ENCODE measurements at places on chromosomes 16 and 17.

- no peak for DNase-seq
Observed at GRCh38 chr17:15977894-15978293, 21.6 kb downstream of the ZSWIM7 start.

GRCh38 chr16:13322336-13322735, 420.9 kb downstream of the SHISA9 start:
- no peak for DNase-seq

DNA sequence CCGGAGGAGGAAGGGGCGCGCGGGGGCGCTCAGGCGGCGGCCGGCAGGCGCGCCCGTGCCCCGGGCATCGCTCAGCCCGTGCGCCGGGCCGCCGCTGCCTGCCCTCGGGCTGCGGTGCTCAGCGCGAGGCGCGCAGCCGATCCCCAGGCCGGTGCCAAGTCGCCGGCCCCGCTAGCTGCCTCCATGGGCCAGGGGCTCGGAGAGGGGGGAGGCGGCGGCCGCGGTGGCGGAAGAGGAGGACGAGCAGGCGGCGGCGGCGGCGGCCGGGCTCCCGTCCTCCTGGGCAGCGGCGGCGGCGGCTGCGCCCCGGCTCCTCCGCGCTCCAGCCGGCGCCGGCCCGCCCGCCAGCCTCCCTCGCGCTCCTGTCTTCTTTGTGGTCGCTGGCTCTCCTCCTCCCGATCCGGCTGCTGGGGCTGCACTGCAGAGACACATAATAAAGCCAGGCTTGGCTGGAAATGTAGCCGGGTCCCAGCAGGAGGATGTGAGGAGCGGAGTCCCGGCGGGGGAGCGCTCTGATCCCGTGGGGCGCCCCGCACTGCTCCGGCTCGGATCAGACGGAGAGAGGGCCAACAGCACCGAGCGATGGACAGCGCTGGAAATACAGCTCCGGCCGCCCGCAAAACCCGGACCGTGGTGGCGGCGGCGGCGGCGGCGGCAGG, 889 bp upstream of the ZNF423 start:
- no peak for DNase-seq

- no peak for DNase-seq
Observed at GRCh38 chr17:49583226-49583625, 7.6 kb downstream of the NXPH3 start.

DNA sequence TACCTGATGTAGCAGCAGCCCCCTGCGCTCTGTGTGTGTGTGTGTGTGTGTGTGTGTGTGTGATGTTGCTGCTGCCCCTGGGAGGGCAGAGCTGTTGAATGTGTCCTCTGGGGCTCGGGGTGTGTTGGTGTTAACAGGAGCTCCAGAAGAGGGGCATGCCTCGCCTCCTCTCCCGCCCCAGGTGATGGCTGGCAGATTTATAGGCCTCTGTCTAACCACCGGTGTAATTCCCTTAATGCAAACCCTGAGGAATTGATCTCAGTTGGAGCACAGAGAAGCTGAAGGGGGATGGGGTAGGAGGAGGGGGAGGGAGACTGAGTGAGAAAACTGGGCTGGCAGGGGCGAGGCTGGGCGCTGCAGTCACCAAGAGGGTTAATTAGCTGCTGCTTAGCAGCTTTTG, 10.0 kb downstream of the CACNA1G start:
- no peak for DNase-seq

GRCh38 chr17:48374650-48375230, 55.3 kb downstream of the SKAP1 start:
- DNase-seq: peak; percentile 30

- no peak for DNase-seq
Observed at GRCh38 chr17:42989726-42990652, 8.2 kb upstream of the RPL27 start.

DNA sequence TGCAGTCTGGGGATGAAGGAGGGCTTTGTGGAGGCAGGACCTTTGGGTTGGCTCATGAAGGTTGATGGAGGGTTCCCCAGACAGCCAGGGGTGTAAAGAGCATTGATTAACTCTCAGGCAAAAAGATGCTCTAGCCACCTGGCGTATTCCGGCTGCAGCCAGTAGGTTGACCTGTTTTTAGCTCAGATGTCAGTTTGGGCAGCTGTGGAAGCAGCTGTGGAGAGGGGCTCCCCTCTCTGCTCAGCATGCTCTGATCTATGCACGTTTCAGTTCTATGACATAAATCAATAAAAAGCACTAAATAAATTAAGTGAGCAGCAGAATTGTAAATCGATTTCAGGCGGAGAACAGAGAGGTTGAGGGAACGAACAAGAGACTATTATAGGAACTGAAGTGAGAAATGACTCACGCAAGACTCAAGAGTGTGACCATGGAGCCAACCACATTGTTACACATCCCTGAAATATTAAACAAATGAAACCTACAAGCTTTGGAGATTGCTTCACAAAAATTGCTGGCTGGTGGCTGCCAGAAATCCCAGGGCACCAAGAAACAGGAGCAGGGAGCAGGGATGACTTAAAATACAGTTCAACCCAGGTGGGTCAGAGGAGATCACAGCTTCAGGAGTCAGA, 111.9 kb downstream of the GSG1L start:
- no peak for DNase-seq

DNA sequence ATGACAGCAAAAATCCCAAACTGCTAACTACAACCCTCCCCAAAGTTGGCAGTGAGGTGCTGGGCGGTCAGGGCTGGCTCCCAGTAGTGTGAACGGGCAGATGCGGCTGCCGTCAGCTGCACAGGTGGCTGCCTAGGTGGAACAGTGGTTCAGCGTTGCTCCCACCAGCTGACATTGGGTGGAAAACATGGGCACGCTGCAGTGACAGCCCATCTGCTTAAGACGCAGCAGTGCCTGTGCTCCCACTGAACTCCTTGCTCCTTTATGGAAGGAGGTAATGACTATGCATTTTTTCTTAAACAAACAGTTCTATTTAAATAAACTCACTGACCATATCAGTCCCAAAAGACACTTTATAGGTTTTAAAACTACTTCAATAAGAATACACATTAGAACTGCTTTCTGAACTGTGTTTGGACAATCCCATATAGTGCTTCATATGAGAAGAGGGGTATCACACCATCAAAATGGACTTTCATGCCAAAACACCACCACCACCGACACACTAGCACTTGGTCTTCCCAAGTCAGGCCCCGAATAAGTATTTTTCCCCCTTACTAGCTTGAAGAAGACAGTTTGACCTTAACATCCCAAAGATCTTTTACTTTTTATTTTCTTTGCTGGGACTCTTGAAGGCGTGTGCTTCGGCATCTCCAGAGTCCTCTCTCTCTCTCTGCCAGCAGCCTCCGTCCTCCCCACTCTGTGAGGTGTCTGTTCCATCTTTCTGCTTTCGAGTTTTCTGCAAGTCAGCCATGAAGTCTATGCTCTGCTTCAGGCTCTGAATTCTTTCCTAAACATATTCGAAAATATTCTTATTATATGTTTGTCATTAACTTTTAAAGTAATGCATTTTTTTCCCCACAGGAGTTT, 34.4 kb downstream of the BRD7 start:
- no peak for DNase-seq

DNA sequence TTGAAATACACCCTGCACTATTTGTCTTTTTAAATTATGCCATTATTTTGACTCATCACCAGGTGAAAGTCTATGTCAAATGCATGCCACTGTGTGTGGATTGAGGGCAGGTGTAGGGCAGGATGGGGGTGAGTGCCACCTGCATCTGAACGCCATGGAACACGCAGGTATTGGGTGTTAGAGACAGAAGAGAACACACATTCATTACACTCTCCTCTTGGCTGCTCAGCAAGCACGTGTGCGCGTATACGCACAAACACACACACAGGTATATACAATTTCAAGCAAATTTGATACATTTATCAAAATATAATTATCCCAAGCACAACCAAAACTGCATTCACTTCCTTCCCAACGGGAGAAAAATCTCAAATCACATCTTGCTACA, 268.9 kb downstream of the NTN1 start:
- no peak for DNase-seq

- DNase-seq: no peak
Observed at GRCh38 chr16:73066927-73067670, 19.2 kb upstream of the ZFHX3 start.

GRCh38 chr16:28218109-28218508, 6.3 kb upstream of the XPO6 start:
- peak; percentile 67 for DNase-seq

GRCh38 chr17:59521465-59522126, 43.8 kb upstream of the DHX40 start:
- DNase-seq: peak; percentile 36

DNA sequence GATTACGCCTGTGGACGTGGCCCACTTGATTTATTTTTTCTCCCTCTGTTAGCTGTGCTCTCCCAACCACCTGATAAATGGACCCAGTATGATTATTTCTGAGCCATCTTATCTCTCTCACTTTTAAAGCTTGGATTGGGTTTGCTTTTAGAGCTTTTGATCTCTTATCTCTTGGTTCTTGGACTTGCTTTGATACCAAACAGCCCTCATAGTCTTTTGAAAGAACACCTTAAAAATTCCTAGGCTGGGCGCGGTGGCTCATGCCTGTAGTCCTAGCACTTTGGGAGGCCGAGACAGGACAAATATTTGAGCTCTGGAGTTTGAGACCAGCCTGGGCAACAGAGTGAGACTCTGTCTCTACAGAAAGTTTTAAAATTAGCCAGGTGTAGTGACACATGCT, 25.8 kb downstream of the SMTNL2 start:
- DNase-seq: no peak

- DNase-seq: no peak
Observed at GRCh38 chr17:63440127-63440769, 5.9 kb downstream of the CYB561 start.

GRCh38 chr17:6940186-6940649, 55.6 kb upstream of the ALOX12 start:
- no peak for DNase-seq

DNA sequence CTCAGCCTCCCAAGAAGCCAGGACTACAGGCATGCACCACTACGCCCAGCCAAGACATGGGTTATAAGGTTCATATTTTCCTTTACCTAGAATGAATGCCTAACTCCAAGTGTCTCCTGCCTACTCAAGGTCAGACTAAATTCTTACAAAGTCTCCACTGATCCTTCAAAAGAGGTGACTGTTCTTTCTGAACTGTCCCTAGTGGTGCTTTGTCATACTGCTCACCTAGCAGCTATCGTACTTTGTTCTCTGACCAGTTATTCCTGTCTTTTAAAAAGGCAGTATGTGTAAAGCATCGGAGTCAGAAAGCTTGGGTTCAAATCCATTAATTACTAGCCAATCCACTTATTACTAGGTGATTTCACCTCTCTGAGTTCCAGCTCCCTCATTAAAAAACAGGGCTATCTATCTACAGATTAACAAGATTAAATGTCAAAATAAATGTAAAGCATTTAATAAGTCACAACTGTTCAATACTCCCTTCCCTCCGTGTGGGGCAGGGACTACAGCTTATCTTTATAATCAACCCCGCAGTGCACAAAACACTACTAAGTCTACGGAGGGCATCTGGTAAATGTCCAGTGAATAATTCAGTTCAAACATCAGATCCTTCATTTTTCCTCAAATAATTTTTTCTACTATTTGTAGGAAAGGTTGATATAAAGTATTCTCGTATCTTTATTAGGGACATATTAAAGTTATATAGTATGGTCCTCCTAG, 20.0 kb upstream of the ITGA2B start:
- DNase-seq: no peak

DNA sequence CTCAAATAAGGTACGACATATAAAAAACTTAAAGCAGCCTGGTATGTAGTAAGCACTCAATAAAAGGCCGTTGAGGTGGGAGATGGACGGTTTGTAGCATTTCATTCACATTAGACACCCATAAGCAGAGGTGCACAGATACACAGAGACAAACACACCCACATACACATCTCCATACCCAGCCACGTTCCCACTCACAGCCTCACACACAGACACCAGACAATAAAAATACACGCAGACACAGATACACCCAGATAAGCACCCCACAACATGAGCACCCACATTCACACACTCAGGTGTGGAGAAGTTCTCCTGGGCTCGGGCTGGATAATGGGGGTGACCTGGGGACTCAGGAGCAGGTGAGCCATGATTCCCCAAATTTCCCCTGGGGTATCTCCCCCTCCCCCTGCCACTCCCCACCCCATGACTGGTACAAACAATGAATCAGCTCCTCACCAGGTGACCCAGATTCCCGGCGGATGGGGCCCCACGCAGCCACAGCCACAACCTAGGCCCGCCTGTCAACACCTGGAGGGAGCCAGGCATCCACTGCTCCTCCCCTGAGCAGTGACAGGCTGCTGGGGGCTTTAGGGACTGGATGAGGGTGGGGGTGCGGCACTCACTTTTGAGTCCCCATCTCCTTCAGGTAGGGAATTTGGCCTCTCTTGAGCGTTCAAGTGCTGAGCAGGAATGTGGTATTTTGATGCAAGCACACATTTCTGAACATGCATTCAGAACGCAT, 2.7 kb downstream of the DLX3 start:
- DNase-seq: no peak

DNA sequence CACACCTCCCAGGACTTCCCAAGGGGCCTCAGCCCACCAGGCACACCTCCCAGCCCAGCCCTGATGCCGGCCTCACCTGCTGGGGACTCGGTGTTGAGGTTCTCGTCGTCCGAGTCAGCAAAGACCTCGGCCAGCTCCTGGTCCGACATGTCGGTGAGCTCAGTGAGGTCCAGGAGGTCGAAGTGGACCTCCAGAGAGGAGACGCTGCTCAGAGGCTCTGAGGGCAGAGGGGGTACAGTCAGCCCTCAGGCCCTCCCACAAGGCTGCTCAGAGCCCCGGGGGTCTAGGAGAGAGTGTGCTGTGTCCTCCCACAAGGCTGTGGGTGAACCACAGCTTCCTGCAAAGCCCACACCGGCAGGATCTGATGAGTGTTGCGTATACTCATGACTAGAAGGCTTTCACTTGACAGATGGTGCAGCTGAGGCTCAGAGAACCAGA, 10.5 kb downstream of the DBNDD1 start:
- peak; percentile 76 for DNase-seq

GRCh38 chr17:14733376-14733775, 432.5 kb downstream of the HS3ST3B1 start:
- DNase-seq: no peak

- no peak for DNase-seq
Observed at GRCh38 chr16:54273566-54273965, 13.0 kb downstream of the IRX3 start.

- DNase-seq: no peak
Observed at GRCh38 chr17:75873587-75874322, 4.6 kb downstream of the TRIM47 start.

GRCh38 chr17:32504166-32504990, 17.6 kb downstream of the CDK5R1 start:
- no peak for DNase-seq

DNA sequence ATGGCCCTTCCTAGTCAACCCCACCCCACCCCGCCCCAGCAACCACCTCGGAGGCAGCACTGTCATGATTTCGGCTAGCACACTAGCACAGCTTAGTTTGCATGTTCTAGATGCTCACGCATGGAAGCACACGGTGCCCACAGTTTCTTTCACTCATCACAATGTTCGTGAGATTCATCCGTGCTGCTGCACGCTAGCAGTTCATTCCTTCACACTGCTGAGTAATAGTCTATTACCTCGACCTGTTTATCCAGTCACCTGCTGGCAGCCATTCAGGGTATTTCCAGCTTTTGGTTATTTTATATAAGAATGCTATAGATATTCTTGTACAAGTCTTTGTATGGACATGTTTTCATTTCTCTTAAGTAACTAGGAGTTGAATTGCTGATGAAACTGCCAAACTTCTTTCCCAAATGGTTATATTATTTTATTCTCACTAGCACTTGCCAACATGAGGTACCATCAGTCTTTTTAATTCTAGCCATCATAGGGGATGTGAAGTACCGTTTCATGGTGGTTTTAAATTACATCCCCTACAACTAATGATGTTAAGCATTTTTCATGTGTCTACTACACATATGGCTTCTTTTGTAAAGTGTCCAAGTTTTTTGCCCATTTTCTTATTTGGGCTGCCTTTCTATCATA, 75.7 kb downstream of the CYTH1 start:
- no peak for DNase-seq

Measured in activated CD4-positive, alpha-beta T cell treated with anti-CD3 and anti-CD28 coated beads for 4 hours (primary cell).